ENCODE measurements at places on chromosomes 6 and 20.

DNA sequence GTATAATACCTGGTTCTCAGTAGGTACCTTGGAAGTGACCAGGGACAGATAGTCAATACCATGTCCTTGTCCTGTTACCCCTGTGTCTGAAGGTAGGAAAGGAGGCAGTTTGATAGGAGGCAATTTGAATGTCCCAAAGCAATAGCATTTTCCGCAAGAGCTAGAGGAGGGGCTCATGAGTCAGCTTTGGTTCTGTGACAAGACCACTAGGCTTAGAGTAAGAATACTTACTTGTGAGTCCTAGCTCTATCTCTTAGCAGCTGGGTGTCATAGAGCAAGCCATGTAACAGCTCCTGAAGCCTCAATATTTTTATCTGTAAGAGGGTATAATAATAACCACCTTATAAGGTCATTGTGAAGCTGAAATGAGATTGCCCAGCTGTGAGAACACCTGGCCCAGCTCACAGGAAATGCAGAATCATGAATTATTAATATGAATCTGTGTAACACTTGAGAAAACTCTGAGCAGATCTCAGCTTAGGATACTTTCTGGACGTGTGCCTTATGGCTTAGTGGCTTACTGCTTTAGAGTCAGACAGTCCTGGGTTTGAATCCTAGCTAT, 58.6 kb downstream of the DAAM2 start:
- no peak for DNase-seq

DNA sequence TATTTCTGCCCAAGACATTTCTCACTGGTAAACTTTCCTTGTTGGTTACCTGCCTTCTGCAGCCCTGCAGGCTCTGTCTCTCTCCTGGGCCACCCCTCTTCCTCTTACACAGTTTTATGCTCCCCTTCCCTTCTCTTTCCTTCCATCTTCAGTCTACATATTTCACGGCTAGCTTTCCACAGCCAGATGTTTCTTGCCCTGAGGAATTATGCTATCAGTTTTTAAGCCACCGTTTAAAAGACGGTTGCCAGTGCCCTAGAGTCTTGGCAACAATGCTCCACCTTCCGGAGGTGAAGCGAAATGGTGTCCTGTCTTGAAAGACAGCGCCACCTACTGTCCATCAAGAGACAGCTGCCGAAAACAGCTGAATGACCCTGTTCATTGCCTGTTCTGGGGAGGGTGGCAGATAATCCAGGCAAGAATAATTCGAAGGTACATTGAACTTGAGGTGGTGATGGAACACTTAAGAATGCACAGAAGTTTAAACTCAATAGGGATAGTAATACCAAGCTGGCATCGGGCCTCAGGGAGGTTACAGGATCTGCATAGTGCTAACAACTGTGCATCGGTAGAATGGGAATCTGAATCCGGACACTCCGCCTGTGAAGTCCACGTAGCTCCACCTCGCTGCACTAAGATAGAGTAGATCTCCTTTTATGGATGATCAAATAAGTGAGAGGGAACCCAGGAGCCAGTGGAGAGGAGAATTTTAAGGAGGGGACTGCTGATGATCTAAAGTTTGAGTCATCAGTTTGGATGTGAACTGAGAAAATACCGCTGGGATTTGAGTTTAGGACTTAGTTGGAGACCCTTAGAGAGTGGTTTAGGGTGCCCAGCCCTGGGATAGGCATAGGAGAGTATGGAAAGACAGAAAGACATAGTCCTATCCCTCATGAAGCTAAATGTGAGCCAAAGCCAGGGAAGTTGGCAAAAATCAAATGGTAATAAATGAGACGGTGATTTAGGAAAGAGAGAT, 4.8 kb upstream of the TRIM40 start:
- DNase-seq = peak; percentile 75

GRCh38 chr6:83707829-83708545, 914 bp downstream of the SNAP91 start:
- no peak for DNase-seq

DNA sequence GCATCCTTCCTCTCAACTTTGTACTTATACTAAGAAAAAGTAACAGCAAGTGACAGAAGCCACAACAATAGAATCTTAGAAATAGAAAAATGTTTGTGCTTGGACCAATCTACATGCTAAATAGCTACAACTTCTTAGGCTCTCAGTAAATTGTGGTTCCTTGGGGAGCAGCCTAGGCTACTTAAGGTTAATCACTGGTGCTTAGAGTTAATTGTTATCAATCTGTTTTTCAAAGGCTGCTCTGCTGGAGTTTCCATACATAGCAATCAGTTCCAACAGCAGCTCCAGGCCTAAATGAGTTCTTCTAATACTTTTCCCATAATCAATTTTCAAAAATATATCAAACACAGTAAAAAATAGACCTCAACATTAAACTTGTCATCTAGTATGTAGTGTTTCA, 571.4 kb downstream of the EPHA7 start:
- no peak for DNase-seq

GRCh38 chr6:154367839-154368695, 11.5 kb upstream of the IPCEF1 start:
- DNase-seq = no peak

DNA sequence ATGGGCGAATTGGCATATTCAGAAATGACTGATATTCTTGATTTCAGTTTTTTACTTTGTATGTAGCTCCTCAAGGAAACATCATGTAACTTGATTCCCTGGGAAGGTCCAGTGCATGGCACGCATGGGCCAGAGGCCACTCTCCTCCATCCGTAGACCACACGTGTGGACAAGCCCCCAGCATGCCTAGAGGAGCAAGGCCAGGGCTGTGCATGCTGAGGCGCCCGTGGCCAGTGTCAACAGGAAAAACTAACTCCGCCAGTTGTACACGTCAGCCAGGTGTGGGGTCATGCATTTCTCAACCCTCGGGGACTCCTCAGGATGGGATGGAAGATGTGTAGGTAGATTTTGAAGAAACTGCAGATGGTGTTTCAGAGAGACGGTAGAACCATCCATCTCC, 37.8 kb upstream of the CD93 start:
- no peak for DNase-seq

DNA sequence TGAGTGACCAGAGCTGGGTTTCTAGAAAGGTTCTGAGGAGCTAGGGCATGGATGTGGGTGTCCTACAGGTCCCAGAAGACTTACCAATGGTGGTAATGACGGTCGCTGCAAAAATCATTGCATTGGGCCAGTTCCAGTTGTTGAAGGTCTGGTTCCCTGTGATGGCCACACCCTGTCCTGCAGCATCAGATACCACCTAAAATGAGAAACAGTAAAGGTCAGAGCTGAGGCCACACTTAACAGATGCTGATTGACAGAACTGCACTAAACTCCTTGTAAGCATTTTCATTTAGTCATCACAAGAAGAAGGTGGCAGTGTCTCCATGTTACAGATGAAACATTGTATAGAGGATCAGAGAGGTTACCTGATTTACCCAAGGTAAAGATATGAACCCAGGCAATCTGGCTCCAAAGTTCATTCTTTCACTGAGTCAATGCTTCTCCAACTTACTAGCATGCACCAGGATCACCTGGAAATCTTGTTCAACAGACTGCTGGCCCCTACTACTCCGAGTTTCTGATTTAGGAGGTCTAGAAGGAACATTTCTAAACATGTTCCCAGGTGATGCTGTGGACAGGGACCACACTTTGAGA, 33.4 kb downstream of the KCNK5 start:
- no peak for DNase-seq

DNA sequence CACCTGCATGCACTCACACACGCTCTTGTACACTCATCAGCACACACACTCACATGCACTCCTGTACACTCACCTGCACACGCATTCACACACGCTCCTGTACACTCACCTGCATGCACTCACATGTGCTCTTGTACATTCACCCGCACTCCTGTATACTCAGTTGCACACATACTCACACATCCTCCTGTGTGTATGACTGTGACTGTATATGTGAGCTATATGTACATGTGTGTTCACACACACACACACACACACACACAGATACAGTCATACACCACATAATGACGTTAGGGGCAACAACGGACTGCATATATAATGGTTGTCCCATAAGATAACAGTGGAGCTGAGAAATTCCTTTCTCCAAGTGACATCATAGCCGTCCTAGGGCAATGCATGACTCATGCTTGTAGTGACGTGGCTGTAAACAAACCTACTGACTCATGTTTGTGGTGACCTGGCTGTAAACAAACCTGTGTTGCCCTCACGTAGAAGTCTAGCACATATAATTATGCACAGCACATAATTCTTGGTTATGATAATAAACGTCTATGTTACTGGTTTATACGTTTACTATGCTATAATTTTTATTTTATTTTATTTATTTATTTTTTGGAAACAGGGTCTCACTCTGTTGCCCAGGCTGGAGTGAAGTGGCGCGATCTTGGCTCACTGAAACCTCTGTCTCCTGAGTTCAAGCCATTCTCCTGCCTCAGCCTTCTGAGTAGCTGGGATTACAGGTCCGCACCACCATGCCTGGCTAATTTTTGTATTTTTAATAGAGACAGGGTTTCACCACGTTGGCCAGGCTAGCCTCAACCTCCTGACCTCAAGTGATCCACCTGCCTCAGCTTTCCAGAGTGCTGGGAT, 22.8 kb upstream of the TAF4 start:
- DNase-seq = no peak

- DNase-seq = no peak
These were observed 19.4 kb upstream of the RCAN2 start for GRCh38 chr6:46510651-46511050.

DNA sequence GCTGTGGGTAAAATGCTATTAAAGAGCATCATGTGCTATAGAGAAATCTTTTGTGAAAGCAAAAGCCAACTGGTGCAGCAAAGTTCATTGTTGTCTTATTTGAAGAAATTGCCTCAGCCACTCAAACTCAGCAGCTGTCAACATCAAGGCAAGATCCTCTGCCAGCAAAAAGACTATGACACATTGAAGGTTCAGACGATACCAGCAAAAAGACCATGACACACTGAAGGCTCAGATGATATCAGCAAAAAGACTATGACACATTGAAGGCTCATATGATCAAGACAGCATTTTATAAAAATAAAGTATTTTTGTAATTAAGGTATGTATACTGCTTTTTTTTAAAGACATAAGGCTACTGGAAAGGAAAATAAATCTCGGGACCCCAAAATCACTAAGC, 118.4 kb upstream of the RUNX2 start:
- DNase-seq = no peak

GRCh38 chr6:157298216-157298724, 25.0 kb downstream of the TMEM242 start:
- peak; percentile 73 for DNase-seq

- DNase-seq = no peak
These were observed 246.3 kb upstream of the PREP start for GRCh38 chr6:105649192-105649591.

DNA sequence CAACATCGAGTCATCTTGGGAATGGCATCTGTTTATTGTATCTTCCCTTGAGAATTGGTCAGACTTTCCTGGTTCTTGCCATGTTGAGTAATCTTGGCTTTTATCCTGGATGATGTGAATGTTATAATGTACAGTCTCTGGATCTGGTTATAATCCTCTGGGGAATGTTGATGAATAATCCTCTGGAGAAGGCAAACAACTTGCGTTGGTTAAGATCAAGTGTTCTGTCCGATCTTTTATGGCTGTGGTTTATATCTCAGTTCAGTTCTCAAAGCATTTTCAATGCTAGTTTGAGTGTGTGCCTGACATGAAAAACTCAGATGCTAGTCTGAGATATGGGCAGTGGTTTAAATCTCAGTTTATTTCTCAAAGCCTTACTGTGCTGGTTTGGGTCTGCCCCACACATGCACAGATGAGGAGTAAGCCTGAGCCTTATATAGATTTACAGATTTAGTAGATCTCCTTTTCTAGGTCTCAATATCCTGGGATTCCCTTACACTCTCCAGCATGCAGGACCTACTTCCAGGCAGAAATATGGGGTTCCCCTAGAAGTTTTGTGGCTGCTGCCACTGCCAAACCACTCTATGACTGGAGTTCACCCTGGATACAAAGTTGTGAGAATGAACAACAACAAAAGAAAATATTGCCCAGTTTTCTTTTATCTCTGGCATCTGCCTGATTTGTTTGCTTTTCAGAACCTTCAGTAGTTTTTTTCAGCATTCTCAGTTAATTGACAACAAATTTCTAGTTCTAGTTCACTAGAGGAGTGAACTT, 191.8 kb upstream of the MAN1A1 start:
- no peak for DNase-seq

DNA sequence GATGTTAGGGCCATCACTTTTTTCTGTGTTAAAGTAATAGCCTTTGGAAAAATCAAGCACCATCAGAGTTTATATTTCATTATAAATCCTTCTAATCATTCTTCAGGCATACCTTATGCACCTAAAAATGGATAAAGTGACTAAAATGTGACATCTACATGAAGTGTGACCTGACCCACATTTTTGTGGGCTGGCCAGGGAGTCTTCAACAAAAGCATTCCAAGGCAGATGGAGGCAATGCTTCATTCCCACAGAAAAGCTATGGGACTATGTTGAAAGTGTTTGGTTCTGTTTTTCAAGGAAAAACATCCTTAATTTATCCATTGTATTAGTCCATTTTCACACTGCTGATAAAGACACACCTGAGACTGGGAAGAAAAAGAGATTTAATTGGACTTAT, 58.8 kb upstream of the LTV1 start:
- no peak for DNase-seq

DNA sequence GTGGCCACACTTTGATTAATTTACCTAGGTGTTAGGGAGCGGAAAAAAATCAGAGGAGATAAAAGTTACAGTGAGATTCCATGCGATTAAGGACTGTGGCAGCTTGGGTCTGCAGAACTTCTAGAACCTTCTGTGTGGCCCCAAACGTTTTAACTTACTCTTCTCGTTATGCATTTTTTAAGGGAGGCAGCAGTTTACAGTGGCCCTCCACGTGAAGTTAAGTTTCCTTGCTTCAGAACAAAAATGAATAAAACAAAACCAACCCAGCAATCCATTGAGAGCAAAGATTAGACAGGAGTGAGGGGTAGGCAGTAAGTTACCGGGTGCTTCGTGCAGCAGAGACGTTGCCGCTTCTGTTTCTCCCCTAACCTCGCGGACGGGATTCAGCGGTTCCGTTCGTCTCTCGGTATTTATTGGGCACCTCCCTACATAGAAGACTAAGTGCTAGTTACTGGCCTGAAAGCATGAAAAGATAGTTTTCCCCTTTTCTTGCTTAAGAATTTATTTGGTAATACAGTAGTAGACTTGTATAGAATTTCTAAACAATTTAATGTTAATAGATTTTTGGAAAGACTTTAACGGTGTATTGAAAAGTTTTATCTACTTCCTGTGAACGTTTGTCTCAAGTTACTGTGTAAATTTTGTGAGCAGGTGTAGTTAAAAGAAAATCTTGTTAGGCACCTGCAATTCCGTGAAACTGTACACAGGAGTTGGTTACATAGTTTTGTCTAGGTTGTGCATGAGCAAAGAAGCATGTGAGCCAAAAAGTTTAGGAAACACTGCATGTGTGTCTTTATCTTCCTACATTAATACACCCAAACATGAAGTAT, 1.1 kb downstream of the BAG2 start:
- DNase-seq = no peak

- no peak for DNase-seq
These were observed 3.1 kb downstream of the PLAGL2 start for GRCh38 chr20:32204205-32205109.

All from DMS79 (cell line).